ENCODE measurements at places on chromosomes 16 and 17.

- H3K36me3 ChIP-seq: no peaks in the 10 kb centered on the region
- peaks cover 73% of the 10 kb centered on the region for H3K4me1 ChIP-seq
- DNase-seq: no peak
- no peak overlapping the region for H3K27ac ChIP-seq
Observed at GRCh38 chr17:4525691-4526397, 27.2 kb downstream of the SPNS2 start.

DNA sequence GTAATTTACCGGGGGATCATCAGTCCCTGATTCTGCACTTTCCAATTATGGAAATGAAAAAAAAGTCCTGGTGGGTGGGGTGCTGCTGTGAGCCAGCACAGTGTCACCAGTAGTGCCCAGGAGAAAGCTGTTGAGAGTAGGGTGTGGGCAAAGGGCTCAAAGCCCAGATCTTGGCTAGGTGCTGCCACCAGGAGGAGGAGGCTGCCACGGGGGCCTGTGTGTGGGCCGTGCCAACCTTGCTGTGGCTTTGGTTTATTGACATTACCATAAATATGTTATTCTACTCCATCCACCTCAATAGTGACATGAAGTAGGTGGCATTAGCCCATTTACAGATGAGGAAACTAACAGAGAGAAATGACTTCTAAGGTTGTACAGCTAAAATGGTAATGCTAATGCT is 6.7 kb upstream of the PRPSAP2 start:
- H3K36me3 ChIP-seq: no peaks in the 10 kb centered on the region
- DNase-seq: no peak
- H3K27ac ChIP-seq: no peak overlapping the region

DNA sequence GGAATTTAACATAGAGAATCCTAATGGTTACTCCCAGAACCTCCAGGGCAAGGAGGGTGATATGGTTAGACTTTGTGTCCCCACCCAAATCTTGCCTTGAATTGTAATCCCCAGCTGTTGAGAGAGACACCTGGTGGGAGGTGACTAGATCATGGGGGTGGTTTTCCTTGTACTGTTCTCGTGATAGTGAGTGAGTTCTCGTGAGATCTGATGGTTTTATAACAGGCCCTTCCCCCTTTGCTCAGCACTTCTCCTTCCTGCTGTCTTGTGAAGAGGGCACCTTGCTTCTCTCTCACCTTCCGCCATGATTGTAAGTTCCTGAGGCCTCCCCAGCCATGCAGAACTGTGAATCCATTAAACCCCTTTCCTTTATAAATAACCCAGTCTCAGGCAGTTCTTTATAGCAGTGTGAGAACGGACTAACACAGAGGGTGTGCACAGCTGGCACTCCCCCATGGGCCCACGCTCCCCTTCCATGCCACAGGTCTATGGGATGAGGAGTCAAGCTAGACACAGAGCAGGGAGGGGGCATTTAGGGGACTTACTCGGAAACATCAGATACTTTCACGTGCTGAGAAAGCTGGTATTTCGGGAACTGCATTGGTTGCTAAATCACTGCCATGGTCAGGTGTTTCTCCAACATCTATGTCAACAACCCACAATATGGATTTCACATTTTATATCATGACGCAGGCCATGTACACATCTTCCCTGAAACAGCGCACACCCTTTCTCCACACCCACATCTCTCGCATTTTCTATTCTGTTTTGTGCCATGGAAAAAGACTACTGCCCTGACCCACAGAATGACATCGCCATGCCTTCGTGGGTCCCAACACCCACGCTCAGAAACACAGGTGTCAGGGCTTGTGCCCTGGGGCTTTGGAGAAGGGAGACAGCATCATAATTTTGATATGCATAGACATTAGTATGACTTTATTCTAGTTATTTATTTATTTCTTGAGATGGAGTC is 199.1 kb upstream of the GSE1 start:
- H3K27ac ChIP-seq: no peak overlapping the region
- H3K4me1 ChIP-seq: peaks cover 14% of the 10 kb centered on the region
- DNase-seq: no peak
- H3K36me3 ChIP-seq: no peaks in the 10 kb centered on the region
- H3K4me3 ChIP-seq: no peak overlapping the region

- H3K4me1 ChIP-seq: peaks cover 17% of the 10 kb centered on the region
- DNase-seq: no peak
- peaks cover 7% of the 10 kb centered on the region for H3K36me3 ChIP-seq
- H3K27ac ChIP-seq: no peak overlapping the region
- H3K27me3 ChIP-seq: no peaks in the 10 kb centered on the region
Observed at GRCh38 chr17:80105762-80106161, 4.4 kb downstream of the GAA start.

DNA sequence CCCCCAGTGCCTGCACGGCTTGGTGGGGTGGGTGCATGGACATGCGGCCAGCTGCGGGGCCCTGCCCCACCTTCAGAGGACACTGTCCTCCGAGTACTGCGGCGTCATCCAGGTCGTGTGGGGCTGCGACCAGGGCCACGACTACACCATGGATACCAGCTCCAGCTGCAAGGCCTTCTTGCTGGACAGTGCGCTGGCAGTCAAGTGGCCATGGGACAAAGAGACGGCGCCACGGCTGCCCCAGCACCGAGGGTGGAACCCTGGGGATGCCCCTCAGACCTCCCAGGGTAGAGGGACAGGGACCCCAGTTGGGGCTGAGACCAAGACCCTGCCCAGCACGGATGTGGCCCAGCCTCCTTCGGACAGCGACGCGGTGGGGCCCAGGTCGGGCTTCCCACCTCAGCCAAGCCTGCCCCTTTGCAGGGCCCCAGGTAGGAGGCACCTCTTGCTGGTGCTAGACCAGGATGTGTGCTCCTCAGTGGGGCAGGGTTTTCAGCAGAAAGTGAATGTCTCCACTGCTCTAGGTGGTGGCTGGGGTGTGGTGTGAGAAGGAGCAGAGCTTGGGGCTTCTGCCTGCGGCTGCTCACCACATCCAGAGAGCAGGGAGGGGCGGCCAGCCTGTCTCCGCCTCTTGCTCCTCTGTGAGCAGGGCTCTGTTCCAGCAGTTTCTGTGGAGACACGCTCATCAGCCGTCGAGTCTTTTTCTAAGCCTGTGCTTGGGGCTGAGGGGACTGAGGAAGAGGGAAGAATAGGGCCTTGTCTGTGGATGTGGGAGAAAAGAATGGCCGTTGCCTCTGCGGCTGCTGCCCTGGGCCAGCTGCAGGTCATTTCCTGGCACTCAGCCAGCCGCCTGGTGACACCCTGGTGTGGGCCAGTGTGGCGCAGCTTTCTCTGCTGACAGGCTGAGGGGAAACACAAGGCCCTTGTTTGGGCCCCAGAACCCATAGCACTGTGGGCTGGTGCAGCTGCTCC is 2.2 kb downstream of the ZNF276 start:
- H3K36me3 ChIP-seq: peaks cover 46% of the 10 kb centered on the region
- peak overlapping the region; percentile 100 for H3K27ac ChIP-seq
- peaks cover 55% of the 10 kb centered on the region for H3K4me1 ChIP-seq
- peak overlapping the region; percentile 83 for H3K4me3 ChIP-seq
- peak; percentile 62 for DNase-seq

GRCh38 chr16:69903865-69904415 is 47.2 kb upstream of the CLEC18A start:
- no peak overlapping the region for H3K4me3 ChIP-seq
- H3K36me3 ChIP-seq: peaks cover 3% of the 10 kb centered on the region
- no peak overlapping the region for H3K27ac ChIP-seq
- no peaks in the 10 kb centered on the region for H3K27me3 ChIP-seq
- DNase-seq: no peak
